ENCODE measurements at places on chromosomes 7 and 10. TPM values are rescaled to one million over a fixed set of nuclear protein-coding genes. Genes with fewer than 3 reads are reported as not detected.

GRCh38 chr7:41315764-41316163 is 387.1 kb downstream of the INHBA start:
- DNase-seq: no peak

DNA sequence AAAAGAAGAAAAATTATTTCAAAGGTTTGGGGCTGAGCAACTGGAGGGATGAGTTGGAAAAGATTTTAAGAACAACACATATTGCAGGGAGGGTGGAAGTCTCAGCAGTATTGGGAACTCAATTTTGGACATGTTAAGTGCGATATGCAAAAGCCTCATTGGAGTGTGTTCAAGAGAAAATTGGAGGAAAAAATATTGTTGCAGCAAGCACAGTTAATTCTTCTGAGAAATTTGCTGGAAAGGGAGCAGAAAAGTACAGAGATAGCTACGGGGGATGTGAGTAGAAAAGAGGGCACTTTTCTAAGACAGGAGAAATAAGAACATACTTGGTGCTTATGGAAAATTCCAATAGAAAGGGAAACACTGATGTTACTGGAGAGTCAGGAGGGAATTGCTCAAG is 59.8 kb upstream of the MAGI2 start:
- DNase-seq: no peak

- no peak for DNase-seq
Observed at GRCh38 chr7:102942181-102942866, 29.5 kb downstream of the LRRC17 start.

- no peak for DNase-seq
Observed at GRCh38 chr10:64430690-64431323, 909.6 kb downstream of the REEP3 start.

GRCh38 chr10:96789571-96790108 is 42.5 kb upstream of the LCOR start:
- DNase-seq: no peak

DNA sequence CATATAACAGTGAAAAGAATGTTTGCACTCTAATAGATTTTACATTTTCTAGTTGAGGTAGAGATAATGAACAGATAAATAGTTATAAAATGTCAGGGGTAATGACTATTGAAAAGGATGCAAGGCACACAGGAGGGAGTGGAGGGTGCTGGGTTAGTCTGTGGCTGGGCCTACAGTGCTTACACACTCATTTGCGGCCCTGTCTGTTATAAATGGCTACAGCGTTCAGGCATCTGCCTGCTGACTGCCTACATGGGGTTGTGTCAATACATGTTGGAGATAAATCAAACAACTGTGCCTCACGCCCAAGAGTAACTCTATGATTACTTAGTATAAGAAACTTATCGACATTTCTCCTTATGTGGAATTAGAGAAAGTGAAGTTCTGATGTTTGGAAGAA is 313.3 kb downstream of the ACTR3B start:
- no peak for DNase-seq

DNA sequence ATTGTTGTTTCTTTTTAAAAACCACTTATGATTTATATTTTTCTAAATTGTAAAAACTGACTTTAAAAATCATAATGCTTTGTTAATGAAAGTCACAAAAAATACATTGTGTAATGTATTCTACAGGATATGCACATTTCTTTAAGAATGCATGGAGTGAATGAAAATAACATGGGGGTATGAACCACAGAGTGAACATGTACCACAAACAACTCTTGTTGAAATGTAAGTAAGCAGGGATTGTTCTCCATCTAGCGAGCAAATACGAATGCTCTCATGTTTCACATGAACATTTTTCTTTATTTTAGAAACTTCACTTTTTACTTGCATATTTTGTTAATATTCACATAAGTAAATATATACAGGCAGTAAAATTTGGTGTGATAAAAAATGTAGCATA is 35.6 kb upstream of the LAMB4 start:
- DNase-seq: no peak

- no peak for DNase-seq
Observed at GRCh38 chr10:68303849-68304412, 27.9 kb upstream of the HNRNPH3 start.

DNA sequence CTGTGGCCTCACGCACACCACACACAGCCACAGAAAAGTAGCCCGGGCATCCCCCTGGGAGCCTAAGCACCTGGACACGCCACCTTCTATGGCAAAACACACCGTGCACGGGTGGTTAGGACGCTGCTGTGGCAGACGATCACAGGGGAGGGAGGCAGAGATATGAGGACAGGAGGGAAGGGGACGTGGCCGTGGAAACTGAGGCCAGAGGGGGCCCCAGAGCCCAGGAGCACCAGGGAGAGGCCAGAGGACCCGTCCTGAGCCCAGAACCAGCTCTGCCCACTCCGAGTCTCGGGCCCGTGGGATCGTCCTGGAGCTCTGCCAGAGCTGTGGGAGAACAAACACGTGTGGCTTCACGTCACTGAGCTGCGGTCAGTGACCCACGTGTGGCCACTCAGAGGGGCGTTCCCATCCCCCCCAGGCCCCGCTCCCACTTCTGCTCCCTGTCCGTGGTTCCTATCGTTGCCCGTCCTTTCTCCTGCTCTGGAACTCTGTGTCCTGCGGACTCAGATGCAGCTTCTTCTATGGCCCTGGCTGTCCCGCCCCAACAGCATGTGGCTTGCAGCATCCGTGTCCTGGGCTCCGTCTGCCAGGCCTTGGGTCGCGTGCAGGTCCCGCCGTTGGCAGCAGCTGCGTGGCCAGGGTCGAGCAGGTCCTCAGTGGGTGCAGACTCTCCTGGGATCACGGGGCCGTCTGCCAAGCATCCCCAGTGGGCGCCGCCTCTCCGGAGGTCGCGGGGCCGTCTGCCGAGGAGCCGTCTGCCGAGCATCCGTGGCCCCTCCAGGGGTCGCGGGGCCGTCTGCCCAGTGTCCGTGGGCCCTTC is 31.0 kb downstream of the GET4 start:
- DNase-seq: no peak

- DNase-seq: no peak
Observed at GRCh38 chr10:5465976-5466450, 33.4 kb downstream of the CALML5 start.

CH25H gene
- 0.28 TPM for polyA plus RNA-seq

VWA2 gene
- polyA plus RNA-seq: not detected

ZNF282 gene
- 0.90 TPM for polyA plus RNA-seq

SPDYE18 gene
- not detected for polyA plus RNA-seq

LRRC61 gene
- 17.8 TPM for polyA plus RNA-seq

SLC13A1 gene
- not detected for polyA plus RNA-seq

IFIT2 gene
- 3.7 TPM for polyA plus RNA-seq

Measured in naive thymus-derived CD8-positive, alpha-beta T cell (primary cell).